ENCODE measurements at places on chromosomes 7 and 10.

GRCh38 chr7:27784399-27785053 lies 44.6 kb downstream of the TAX1BP1 start:
- peak; percentile 51 for DNase-seq

DNA sequence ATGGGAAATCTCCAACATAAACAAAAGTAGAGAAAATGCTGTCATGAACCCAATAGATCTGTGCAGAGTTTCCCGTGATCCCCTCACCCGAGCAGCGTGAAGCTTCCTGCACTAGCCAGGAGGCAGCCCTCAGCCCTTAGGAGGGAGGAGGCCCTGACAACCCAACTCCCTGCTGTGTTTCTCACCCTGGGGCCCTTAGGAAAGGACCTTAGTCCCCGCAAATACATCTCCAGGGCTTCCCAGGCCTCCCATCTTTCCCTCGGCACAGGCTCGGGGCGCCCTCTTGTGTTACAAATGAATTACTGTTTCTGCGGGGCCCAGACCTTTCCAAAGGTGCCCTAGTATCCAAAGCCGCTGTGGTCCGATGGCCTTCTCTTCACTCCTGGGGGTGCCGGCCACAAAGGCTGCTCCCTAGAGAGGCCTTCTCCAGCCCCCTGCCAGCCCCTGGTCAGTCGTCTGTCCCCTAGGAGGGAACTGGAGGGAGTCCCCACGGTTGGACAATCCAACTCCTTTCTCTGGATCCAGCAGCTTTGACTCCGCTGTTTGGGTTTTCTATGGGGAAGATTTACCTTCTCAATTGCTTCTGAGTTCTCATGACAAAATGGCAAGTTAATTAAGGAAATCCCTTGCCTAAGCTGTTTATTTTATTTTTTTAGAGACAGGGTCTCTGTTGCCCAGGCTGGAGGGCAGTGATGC lies 49.9 kb upstream of the SH2B2 start:
- peak; percentile 92 for DNase-seq

DNA sequence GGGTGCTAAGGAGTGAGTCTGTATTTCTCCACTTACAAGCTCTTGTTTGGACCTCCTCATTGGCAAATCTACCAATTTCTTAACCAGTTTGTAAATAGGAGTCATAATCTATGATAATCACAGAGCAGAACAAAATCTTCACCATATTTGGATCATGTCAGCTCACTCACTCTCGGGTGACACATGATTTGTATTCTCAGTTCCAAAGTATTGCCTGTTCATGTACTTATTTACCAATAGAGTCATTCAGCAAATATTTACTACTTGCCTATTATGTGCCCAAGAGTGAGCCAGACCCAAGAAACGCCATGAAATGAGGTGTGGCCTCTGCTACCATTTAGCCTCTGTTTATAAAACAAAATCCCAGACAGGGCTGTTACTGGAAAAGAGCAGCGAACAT lies 114.8 kb downstream of the TSPAN12 start:
- DNase-seq: no peak

GRCh38 chr10:37976880-37977203 lies 395 bp upstream of the ZNF25 start:
- no peak for DNase-seq

- no peak for DNase-seq
Measured at GRCh38 chr7:1124164-1124563, 35.8 kb downstream of the ZFAND2A start.

DNA sequence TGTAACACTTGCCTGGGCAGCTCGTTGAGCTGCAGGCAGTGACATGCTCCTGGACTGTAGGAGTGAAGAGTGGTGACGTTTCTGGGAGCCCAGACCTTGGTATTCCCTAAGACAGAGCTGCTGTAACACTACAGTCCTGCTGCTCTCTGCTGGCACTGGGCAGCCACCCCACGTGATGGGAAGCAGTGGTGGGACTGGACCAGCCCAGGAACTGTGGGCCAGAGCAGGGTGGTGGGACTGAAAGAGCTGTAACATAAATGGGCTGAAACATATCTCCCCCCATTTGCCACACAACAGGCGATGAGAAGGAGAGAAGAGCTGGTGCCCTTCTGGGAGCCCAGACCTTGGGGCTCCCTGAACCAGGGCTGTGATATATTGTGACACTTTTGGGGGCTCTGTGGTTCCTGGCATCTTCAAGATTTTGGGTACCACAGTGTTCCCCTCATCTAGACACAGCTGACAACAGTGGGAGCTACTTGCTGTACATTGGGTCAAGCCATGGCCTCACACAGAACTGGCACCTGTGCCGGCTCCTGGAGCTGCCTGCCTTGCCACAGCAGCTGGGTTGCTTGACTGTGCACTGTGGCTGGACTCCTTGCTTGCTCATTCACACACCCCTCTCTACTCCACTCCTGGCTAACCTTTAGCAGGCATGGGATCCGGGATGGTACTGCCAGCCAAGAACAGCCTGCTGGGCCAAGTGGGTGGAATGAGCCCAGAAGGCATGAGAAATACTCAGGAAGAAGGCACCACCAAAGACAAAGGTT lies 161.3 kb upstream of the PCDH15 start:
- no peak for DNase-seq

DNA sequence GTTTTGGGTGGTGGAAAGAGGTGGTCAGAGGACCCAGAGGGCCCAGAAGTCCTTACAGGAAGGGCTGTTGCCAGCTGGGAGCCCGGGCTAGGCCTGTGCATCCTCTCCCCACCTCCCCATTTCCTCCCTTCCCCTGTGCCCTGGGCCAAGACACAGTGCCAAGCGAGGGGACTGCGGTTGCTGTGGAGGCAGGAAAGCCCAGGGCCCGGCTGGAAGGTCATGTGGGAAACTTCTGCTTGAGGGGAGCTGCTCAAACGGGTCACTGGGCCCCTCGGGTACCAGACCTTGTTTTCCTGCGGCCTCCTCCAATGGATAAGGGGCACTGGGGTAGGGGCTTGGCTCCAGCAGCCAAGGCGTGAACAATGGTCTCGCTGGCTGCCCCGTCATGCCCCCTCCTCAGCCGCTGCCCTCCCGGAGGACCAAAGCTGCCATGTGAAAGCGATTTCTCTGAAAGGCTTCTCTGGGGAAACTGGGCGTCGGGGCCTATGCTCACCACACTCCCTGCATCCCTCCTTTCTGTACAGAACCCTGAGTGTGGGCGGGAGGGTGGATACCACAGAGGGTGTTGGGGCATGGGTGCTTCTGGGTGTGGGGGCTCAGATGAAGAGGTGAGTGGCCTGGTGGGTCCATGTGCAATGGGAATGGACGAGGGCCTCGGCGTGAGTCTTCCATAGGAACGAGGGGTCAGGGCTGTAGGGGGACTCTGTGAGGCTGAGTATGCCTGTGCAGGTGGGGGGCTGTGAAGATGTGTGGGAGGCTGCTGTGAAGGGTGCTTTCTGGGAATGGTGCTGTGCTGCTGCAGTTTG lies 135.3 kb downstream of the PTPN20 start:
- DNase-seq: no peak

GRCh38 chr10:86520871-86521677 lies 518 bp downstream of the WAPL start:
- DNase-seq: peak; percentile 84

DNA sequence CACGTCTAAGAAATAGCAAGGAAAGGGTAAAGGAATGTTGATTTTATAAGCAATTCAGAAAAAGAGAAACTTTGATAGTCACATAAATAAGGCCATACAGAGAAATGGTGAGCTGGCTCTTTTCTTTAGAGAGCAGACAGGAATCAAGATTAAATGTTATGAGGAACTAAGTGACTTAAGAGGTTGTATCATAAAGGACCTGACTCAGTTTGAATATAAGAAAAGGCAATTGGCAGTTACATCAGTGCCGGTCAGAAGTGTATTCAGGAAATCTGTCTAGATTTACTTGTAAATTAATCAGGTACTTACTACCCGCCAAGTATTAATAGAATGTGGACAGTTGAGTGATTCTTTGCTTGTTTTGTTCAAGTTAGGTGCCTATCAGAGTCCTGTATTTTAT lies 2.1 kb downstream of the MRPL32 start:
- no peak for DNase-seq

DNA sequence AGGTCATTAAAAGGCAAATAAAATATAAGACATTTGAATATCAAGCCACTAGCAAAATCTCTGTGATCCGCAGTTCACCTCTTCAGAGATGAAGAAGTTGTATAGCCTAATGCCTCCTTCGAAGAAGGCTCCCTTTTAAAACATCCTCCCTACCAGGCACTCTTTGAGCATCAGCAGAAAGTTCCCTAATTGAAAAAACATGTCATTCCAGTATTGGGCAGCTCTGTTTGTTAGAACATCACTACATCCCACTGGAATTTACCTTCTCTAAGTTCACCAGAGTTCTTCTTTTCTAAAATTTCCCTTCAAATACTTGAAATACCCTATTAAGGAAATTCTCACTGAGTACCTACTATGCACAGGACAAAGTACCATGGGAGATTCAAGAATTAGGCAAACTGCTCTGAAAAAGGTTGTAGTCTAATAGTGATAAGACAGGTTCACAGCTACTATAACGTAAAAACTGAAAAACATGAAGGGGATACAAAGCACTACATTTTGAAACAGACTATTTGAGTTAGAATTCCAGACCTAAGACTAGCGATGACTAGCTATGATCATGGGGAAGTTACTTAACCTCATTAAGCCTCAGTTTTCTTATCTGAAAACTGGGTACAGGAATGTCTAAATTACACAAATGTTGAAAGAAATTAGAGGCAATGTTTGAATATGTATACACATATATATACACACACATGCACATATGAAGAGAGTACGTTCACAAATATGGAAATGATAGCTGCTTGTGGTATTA lies 128.7 kb downstream of the ELAPOR2 start:
- no peak for DNase-seq

DNA sequence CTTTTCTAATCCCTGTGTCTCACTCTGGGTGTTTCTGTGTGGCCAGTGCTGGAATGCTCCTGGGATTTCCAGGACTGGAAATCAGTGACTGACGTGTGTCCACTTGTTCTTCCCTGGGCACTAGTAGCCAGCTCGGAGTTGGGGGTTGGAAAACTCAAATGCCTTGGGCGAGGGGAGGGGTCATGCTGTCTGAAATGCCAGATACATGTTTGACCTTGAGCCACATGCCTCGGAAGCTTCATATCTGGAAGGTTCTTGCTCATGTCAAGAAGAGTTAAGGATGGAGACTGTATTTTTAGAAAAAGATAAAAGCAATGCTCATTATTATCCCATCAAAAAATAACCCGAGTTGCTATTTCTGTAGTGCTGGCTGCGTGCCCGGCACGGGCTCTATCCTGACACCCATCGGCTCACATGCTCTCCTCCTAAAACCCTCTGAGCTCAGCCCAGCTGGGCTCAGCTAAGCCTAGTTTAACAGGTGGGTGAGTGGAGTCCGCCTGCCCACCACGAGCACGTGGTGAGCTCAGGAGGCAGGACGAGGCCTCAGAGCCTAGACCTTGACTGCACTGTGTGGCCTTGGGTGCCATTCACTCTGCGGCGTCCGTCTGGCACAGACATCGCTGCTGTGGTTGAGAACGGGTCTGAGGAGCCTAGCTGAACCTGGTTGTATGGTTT lies 6.4 kb downstream of the DPYSL4 start:
- DNase-seq: no peak

DNA sequence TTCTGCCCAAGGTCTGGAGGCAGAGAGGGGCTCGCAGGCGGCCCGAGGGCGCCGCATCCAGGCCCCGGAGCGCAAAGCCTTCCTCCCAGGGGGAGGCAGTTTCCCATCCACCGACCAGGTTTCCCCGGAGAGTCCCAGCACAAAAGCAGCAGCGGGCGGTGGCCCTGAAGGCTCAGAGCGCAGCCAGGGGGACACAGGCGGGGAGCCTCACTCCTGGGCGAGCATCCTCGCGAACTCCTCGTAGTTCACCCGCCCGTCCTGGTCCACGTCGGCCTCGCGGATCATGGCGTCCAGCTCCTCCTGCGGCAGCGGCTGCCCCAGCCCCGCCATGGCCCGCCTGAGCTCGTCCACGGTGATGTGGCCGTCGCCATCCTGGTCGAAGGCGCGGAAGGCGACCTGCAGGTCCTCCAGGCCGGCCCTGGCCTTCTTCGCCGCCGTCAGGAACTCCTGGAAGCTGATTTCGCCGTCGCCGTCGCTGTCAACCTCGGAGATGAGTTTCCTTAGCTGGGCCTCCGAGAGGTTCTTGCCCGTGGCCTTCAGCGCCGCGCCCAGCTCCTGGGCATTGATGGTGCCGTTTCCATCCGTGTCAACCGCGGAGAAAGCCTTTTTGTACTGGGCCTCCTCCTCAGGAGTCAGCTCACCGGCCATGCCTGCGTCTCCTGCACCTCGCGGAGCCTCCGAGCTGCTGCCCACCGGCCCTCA lies 428 bp downstream of the CALML5 start:
- no peak for DNase-seq

DNA sequence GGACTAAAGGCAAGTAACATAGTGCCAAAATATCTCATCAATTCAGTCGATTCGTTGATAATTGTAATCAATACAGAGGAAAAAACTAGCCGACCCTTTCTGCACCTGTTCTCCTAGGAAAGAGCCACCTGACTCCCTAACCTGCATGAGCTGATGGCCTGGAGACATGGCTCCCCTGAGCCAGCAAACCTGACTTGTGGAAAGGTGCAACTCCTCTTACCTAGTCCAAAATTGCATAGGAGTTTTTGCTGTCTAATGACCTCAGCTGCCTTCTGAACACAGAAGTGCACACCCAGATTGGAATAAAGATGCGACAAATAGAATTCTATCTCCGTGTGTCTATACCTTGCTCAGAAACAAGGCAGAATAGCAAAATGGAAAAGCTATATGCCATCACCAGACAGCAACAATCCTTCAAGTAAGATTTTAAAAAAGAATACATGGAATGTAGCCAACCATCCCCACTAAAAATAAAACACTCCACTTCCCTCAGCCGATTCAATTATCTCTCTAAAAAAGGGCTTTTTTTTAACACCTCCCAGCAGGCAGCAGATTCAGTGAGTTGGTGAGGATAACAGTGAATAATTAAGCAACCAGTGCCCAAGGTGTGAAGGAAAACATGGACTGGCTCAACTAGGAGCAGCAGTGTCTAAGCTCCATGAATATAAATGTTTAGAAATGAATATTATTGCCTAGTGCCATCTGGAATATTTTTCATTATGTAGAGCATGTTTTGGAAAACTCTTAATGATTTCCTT lies 26.6 kb upstream of the LMTK2 start:
- DNase-seq: no peak

DNA sequence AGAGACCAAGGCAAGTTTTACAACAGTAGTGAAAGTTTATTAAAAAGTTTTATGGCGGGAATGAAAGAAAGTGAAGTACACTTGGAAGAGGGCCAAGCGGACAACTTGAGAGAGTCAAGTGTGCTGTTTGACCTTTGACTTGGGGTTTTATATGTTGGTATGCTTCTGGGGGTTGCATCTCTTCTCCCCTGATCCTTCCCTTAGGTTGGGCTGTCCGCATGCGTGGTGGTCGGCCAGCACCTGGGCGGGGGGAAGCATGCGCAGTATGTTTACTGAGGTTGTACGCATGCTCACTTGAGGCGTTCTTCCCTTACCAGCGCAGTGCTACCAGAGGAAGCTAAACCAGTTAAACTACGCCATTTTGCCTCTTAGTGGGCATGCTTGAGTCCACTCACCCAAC lies 31.9 kb downstream of the NUP42 start:
- no peak for DNase-seq

- DNase-seq: no peak
Measured at GRCh38 chr10:58672845-58673244, 160.2 kb downstream of the BICC1 start.

Data from GM03348 (cell line).